ENCODE measurements at places on chromosomes 7 and 10.
A peak's percentile ranks its signal among the peaks of the same experiment; 100 is the strongest.

DNA sequence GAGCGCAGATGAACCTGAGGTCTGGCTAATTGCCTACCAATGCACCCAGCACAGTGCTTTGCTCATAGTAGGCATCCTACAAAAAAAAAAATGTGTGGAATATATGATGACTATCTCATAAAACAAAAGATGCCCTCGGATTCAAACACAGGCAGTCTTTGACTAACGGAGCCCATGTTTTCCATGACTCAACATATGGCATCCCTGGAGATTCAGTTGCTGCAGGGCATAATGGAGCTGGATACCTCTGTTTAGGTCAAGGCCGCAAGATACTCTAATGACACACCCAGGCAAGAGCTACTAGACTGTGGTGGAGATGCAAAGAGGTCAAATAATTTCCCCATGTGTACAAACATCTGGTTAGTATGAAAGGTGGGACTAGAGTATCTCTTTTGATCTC is 16.3 kb downstream of the CUBN start:
- DNase-seq = no peak

DNA sequence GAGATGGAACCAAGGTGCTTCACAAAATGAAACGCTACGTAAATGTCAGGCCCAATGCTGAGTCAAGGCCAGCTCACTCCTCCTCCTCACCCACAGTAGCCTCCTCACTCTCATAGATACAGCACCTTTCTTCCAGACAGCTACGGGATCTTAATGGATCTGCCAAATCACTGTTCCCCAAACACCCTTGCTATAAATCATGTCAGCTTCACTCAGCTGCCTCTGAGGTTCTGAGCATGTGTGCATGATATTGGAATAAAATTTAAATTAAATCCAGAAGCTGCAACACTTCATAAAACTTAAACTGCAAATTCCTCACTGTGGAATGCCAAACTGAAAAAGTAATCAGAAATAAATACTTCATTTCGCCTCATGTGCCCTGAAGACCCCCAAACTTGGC is 14.7 kb upstream of the CPXM2 start:
- DNase-seq = no peak

DNA sequence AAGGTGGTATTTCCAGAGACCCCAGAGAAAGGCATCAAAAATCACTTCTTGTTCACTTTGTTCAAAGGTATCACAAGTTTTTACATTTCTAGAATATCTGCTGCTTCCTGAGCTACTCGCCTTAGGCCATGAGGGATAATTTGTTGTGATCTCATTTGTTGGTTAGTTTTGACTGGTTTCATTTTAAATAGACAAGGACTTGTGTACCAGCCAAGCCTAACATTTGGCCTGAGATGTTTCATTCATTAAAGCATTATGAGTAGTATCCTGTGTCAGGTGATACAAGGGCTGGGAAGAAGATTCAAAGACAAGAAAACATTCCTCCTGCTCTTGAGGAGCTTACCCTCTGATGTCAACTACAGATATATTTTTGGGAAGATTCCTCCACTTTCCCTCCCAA is 170.3 kb upstream of the FAM171A1 start:
- DNase-seq = no peak

- DNase-seq = peak; percentile 94
Measured at GRCh38 chr7:130486114-130486953, 5.6 kb upstream of the MEST start.

DNA sequence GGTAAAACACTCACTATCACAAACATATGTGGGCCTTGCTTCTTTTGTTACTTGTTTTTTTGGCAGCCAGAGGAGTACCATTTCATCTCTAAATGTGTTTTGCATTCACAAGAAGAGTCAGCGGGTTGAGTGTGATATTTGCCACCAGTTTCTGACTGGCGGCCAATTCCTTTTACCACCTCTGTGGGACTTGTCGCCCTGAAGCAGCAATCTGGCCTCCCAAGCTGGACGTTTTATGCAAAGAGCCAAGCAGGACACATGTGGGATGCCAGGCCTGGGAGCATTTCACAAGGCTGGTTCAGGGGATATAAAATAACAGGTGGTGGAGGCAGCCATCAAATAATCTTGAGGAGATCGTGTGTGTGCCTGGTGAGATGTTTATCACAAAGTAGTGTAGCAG is 61.8 kb upstream of the TRIL start:
- no peak for DNase-seq

DNA sequence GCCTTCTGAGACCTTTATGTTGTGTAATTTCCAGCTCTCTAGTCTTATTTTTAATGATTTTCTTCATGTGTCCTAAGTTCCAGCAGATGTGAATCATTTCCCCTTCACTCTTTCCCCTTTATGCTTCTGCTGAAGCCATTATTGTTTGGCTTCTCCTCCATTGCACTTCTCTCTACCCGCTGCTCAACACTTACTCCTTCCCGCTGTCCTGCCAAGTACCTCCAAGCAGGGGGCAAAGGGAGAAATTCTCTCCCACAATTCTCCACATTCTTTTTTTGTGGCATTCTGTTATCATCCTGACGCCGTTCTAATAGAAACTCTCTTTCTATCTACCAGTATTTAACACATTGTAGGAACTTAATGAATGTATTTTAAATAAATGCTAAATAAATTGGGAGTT is 388.9 kb upstream of the TPK1 start:
- DNase-seq = no peak

Measured in RPMI8226 (cell line).